ENCODE measurements at places on chromosomes 7 and 10. TPM values are rescaled to one million over a fixed set of nuclear protein-coding genes. Genes with fewer than 3 reads are reported as not detected.

The RASA4B gene
- total RNA-seq, result 12.1 TPM

The FXYD4 gene
- total RNA-seq, result not detected

The SLC39A12 gene
- not detected for total RNA-seq

The GNAT3 gene
- total RNA-seq, result not detected

The SLC18A3 gene
- not detected for total RNA-seq

DNA sequence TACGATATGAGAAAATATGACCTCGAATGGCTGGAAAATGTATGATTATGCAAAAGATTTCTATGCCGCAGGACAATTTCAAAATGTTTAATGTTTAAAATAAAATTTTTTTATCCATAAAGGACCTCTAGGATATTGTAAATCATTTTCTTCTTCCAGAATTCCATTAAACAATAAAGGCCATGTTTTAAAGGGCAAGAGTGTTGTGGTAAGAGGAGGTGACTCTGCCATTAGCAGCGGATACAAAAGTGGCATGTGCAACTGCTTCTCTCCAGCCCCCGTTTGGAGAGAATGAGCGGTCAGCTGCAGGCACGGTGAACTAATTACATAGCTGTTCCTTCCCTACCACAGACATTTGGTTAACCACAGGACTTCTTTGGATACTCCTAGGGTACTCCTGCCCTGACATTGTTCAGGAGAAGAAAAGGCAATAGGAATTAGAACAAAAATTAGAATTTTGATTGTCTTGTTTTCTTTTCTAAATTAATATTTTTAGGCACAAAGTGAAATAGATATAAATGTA lies 63.8 kb downstream of the HBP1 start:
- no peak for DNase-seq

GRCh38 chr7:8141070-8141469 lies 120.9 kb downstream of the ICA1 start:
- no peak for DNase-seq

GRCh38 chr7:34776748-34777358 lies 118.8 kb downstream of the NPSR1 start:
- no peak for DNase-seq

GRCh38 chr7:15464667-15465121 lies 97.1 kb downstream of the AGMO start:
- DNase-seq, result no peak

- no peak for DNase-seq
Observed at GRCh38 chr7:133290041-133290440, 37.2 kb downstream of the EXOC4 start.

DNA sequence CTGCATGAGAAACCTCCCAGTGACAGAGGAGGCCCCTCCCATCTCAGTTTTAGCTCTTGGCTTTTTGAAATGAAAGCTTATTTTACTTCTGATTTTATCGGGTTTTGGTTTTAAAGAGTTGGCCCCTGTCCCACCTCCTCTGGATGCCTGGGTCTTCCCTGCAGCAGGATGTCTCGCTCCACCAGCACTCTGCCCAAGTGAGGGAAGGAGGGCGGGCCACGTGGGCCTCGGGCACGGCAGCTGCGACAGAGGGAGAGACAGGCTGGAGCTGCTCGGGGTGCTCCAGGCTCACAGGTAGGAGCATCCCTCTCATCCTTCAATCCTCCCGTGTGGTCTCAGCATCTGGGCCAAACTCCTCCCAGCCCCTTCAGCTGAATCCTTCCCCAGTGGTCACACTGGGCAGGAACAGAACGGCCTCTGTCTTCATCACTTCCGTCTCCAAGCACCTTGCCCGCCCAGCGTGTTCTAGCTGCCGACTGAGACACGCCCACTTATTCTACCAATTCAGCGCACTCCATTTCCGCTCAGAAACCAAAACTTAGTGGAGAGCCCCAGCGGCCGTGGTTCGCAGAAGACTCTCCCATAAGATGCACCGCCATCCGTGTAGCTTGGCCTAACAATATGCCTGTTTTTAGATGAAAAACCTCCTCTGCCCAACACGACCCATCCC lies 222.9 kb downstream of the GLRX3 start:
- no peak for DNase-seq

DNA sequence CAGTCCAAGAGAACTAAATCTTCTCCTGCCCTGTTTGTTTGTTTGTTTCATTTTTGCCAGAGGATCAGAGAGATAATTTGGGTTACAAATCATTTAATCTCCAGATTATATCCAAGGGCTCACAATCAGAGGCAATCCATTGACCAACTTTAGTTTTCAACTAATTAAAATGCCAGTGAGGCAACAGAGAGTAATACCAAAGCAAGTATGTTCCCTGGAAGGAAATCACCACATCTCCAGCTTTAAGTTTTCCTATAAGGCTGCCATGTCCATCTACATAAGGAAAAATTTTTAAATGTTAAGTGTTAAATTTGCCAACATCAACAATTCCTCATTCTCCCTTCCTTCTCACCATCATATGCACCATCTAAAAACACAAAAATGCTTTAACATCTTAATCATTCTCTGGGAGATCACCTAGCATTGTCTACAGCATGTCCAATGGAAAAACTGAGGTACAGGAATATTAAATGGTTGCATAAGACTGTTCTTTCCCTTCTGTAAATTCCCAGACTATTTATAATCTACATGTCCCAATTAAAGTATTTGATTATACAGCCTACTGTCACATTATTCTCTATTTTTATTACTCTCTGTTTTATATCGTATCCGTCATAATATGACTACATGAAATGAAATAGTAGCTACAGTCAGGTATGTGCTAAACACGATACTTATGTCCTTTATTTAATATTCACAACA lies 14.1 kb downstream of the USP54 start:
- DNase-seq, result no peak

DNA sequence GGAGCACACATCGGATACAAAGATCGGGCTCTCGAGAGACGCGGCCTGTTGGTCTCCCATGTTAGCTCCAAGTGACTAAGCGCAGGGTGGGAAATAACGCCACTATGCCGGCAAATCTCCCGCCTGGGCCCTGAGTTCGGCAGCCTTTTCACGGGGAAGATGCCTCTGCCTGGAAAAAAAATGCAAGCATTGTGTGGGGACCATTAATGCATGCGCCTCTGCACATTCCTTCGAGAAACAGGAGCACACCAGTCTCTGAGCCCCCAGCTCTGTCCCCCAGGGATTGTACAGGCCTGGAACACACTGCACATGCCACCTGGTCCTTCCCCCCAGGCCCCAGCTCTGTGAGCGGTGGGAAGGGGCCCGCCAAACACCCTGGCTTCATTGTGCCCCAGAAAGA lies 44.1 kb downstream of the FBXW4 start:
- no peak for DNase-seq

DNA sequence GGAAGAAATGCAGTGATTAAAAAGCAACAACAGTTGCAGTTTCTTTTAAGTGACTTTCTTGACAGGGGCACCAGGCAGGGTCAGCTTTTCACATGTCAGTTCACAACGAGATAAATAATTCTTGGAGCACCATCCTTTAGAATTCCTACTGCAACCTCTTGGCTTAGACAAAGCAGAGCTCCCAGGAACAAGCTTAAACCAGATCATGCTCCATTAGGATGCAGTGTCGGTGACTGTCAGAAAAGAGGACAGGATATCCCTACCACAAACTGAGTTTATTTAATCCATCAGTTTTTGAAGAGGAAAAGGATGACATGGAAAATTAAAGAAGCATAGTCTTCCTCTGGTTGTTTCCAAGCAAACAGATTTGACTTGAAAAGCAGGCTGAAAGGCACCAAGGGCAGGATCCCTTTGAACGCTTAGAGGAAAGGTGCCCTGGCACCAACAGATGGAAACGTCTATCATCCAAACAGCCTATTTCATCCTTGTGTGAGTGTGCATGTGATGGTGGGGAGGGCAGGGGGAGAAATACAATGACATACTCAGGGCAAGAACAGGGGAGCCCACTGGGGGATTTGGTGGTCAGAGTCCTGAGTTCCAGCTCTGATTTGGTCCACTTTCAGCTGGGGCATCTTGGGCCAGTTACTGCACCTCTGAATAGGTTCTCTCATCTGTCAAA lies 332.1 kb upstream of the AOAH start:
- DNase-seq, result no peak

DNA sequence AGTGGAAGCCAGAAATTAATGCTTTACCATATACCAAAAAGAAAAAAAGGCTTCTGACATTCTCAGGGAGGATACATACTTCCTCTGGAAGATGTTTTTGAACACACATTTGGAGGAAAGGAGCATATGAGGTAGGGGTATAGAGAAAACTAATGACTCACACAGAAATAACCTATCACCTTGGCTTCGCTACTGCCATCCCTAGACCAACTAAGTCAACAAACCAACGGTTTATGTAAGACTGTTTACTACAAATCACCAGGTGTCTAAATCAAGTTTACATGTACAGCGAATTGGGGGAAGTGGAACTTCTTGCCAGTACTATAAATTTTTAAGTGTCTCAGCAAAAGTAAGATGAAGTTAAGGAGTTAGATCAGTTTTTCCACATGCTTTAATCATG lies 96.9 kb downstream of the NT5C2 start:
- DNase-seq, result no peak

- DNase-seq, result no peak
Observed at GRCh38 chr10:62037890-62038608, 136.6 kb downstream of the ARID5B start.

GRCh38 chr10:91511549-91512330 lies 101.6 kb downstream of the HECTD2 start:
- DNase-seq, result no peak

DNA sequence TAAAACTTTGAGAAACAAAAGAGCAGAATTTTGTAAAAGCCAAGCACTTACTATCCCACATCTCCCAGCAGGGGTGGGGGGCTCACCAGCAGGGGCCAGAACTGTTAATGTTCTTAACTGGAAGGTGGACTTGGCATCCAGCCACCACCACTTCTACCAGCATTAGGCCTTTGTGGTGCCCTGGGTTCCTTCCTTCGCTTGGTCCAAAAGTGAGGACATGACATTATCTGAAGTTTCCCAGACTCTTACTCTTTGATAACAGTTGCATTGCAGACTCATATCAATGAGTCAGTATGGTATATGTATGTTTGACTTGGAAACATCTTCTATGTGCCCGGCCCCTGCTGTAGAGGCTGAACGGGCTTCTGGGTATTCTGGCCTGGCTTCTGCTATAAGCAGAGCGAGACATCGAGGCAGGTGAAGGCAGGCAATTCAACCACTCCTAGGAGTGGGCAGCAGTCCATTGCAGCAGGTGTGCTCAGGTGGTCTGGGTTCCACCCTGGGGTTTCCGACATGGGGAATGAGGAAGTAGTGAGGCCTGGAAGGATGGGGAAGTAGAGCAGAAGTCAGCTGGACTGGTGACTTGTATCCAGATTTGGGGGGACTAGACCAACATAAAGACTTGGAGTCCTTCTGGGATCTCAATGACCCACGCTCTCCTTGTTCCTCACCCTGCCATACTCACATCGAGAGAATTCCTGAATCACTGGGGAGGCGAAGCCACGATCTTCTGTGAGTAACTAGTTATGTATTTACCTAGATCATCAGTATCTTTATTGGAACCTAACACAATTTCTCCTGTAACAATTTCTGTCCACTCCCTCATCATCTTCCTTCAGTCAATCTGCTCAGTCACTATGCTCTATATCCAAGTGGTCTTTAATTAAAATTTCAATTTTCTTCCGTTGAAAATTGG lies 4.1 kb downstream of the ZNF777 start:
- DNase-seq, result no peak

DNA sequence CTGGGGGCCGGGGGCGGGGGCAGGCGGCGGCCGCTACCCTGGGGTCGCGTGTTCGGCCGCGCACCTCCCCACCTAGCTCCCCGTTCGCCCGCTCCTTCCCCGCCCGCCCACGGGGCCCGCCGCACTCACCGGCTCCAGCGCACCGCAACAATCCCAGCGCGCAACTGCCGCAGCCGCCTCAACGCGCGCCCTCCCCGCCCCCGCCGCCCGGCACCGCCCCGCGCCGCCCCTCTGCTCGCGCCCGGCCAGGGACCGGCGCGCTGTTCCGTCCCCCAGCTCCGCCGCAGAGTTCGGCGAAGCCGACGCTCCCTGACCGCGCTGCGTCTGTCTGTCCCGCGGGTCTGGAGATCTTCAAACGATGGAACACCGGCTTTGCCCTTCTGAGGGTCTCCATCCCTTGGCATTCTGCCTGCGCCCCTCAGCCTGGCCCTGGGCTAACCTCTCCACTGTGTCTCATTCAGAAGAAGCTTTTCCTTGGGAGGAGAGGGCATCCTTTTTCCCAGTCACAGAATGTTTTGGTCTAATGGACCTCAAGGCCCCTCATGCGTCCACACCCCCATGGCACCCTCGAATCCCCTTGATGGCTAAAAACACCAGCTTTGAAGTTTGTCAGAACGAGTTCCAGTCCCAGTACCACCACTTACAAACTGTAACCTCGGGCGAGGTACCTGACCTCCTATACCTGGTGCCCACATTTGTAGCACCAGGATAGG lies at the start of gene NT5C2:
TSS of gene NT5C2 (minus strand) at position 166 of the 713 bp plus-strand sequence. CDS start 18,314 bp downstream, outside the sequence.
- no peak for DNase-seq

DNA sequence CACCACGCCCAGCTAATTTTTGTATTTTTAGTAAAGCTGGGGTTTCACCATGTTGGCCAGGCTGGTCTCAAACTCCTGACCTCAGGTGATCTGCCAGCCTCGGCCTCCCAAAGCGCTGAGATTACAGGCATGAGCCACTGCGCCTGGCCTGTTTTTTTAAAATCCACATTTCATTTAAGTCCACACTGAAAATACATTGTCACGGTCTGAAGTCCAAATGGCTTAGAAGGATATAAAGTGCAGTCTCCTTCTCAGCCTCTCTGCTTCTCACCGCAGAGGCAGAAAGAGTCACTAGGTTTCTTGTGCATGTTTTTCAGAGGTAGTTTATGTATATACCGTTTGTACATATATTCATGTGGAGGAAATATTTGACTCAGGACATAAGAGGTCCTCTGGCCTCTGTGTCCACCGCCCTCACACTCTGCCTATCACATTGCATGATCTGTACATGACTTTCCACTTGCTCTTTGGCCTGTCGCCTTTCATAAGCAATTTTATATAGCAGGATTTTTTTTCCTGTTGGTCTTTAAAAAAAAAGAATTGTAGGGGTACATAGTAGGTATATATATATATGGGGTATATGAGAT lies 42.9 kb downstream of the BLNK start:
- no peak for DNase-seq

DNA sequence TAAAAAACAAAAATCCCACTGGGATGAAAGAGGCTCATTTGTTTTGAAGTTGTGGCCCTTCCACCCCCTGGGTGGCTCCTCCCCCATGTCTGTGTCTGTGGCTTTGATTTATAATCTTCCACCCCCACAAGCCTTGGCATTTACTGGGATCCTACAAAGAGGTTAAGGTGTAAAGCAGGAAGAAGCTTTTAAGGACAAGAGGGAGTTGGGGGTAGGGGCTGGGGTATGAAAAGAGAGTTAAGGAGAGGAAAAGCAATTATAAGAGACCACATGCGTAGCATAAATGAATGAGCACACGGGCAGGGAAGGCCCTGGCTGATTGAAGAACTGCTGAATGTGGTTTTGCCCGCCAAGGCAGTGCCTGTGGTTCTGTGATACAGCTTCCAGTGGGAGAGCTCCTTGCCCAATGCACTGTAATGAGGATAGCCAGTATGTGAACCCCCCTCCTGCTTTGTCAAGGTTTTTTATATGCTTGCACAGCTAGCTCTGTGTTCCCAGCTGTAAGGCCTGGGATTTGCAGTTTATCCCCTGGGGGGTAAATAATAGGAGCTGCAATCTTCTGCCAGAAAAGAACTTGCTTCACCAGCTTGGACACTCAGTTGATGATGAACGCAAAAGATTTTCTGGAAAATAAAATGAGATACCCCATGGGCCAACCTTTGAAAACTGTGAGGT lies 34.7 kb upstream of the KMT2E start:
- DNase-seq, result no peak

GRCh38 chr10:103265717-103266329 lies 11.1 kb upstream of the INA start:
- peak; percentile 23 for DNase-seq
